ENCODE measurements at places on chromosomes 4 and X.

GRCh38 chrX:49991758-49992157, 69.4 kb downstream of the CLCN5 start:
- no peak for DNase-seq

DNA sequence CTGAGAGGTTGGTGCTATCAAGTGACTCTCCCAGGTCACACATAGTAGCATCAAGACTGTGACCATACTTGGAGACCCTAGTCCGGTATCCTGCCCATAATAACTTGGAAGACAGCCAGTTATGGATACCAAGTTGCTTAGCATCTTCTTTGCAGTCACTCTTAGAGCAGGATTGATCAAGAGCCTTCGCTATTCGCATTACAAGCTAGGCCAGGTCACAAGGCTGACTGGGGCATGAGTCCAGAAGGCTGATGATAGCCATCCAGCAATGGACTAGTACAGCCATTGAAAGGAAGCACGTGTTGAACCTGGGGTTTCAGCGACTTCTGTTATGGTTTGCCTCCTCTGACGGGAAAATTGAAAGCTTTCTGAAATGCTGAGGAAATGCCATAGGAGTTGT, 157.6 kb downstream of the POLA1 start:
- no peak for DNase-seq

DNA sequence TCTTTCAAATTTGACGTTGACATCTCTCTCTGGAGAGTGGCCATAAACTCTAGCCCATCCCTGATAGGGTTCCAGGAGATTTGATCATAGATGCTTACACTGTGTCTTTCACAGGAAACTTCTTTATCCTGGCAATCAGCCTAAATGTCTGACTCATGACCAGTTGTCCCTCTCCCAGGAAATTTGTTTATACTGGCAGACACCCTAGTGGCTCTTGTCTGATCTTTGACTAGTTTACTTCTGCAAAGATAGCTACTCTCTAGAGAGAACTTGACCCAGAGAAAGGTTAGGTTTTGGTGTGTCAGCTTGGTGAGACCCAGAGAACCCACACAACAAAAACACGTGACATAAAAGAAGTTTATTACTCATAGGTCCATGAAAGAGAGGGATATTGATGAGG, 509.8 kb downstream of the CENPC start:
- no peak for DNase-seq

- DNase-seq, result no peak
Observed at GRCh38 chr4:140659943-140660700, 91.4 kb upstream of the UCP1 start.

DNA sequence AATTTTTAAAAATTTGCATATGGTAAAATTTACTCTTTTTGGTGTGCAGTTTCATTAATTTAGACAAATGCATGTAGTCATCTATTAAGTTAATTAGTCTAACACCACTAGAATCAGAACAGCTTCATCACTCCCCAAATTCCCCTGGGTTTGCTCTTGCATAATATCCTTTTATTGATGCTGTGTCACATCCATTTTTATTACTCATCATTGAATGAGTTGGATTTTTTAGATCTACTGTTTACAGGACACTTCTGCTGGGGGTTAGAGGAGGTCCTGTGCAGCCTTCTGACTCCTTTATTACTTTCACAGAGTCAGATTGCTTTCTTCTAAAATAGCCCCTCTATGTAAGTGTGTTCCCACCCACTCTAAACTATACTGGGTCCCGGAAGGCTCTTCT, 65.9 kb downstream of the MTHFD2L start:
- no peak for DNase-seq

DNA sequence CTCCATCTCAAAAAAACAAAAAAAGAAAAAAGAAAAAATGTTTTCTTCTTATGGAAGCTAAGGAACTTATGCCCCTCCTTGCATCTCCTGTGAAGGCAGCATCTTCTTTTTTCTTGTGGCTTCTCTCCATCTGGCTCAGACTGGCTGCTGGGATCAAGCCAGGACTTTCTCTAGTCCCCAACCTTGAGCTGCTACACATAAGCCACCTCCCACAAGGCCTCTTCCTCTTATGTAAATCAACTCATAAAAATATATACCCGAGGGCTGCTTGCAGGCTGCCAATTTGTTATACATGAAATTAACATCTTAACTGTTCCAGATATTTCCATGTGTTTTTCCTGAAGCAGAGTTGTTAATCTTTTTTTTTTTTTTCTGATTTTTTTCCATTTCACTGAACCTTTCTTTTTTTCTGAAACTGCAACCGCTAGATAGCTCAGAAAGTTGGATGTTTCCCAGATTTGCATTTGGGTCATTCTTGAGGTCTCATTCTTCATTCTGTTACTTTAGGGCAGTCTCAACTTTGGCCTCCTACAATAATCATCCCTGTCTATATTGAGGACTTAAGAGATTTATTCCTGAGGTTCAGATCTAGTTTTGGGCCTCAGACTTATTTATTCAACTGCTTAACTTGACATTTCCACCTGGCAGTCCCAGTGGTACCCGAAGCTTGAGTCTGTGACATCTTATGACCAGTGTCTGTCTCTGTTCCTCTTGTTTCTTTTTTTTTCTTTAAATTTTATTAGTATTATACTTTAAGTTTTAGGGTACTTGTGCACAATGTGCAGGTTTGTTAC, 10.3 kb downstream of the SNX25 start:
- no peak for DNase-seq

DNA sequence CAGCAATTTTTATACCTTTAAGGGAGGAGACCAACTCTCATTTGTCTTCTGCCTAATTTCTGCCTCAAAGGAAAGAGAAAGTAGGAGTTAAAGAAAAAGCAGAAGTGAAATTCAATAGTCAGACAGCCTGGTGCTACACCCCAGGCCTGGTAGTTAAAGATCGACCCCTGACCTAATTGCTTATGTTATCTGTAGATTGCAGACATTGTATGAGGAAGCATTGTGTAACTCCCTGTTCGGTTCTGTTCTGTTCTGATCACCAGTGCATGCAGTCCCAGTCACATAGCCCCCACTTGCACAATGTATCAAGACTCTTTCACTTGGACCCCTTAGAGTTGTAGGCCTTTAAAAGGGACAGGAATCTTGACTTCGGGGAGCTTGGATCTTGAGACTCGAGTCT, 335.9 kb upstream of the AR start:
- no peak for DNase-seq

DNA sequence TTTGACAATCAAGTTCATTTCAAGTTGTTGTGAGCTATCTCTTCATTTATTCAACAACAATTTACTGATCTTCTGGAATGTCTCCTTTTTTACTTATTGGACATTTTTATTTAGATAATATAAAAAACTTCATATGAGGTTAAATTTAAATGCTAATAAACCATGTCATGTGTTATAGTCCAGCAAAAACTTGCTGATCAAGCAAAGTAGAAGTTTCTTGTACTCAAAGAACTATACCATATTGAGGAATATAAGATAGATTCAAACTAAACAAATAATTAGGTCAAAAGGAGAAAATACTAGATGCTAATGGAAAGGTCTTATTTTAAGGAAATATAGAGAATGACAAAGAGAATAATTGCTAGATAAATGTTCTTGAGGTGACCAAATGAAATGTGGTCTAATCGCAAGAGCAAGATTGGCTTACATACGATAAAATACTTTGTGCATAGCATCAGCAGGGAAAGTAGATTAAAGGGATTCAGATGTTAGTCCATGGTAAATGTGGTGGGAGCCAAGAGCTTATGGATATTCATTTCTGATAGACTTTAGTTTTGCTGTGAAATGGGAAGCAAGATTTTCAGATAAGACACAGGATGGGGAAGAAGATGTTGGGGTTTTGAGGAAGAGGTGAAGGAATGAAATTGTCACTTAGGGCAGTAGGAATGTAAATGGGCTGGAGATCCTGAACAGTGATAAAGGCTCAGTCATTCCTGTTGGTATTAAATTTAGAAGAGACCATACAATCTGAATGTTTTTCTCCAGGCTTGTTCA, 229.5 kb downstream of the MAPK10 start:
- no peak for DNase-seq

DNA sequence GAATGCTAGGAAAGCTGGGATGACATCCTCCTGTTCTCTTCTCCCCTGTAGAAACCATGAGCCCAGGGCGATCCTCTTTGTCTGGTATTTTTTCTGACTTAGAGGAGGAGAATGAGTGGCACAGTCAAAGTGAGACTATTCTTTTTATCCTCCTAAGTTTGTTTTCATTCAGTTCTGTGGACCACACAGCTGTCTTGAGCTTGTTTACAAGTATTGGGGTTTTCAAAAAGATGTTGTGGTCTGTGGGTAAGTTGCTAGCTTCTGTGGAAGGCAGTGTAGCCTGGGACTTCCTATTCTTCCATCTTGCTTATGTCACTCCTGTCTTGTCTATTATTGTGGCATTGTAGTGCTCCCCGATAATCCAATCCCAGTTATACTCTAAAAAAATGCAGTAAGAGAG, 223.0 kb downstream of the PAPSS1 start:
- no peak for DNase-seq

GRCh38 chr4:100246697-100247096, 56.4 kb upstream of the DDIT4L start:
- DNase-seq, result no peak

- DNase-seq, result no peak
Observed at GRCh38 chr4:165927815-165928214, 54.8 kb downstream of the TLL1 start.

- DNase-seq, result no peak
Observed at GRCh38 chrX:109281483-109282275, 200.2 kb downstream of the GUCY2F start.

DNA sequence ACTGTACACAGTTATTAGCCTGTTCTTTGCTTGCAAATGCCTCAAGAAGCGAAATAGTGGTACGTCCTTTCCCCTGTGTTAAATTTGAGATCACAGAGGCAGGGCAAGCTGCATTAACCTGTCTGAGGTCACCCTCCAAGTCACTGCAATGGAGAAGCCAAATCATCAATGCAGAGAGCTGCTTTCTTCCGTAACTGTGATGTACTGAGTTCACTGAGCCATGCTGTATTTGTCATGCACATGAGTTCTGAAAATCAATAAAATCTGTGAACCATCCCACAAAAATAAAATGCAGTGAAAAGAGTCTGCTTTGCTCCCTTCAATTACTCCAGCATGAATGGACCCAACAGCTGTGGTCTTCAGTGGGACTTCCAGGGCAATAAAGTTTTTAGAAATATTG, 393.5 kb downstream of the KCNIP4 start:
- no peak for DNase-seq

All from activated CD4-positive, alpha-beta T cell treated with anti-CD3 and anti-CD28 coated beads for 4 hours (primary cell).